ENCODE measurements at places on chromosomes 5 and 9.
A peak's percentile ranks its signal among the peaks of the same experiment; 100 is the strongest.

DNA sequence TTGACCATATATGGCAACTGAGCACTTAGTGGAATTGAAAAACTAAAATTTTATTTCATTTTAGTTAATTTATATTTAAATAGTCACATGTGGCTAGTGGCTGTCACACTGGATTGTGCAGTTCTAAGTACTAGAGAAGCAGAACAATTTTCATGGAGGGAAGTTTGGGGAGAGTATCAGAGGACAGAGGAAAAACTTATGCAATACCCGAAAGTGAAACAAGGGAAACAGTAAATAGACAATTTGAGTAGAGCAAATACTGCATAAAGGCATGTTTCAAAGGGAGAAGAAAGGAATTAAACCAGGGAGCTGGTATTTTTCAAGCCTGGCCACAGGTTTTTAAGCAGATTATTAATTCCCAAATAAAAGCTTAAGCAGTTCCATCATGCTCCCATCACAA, 590.5 kb upstream of the RORB start:
- DNase-seq, result no peak

DNA sequence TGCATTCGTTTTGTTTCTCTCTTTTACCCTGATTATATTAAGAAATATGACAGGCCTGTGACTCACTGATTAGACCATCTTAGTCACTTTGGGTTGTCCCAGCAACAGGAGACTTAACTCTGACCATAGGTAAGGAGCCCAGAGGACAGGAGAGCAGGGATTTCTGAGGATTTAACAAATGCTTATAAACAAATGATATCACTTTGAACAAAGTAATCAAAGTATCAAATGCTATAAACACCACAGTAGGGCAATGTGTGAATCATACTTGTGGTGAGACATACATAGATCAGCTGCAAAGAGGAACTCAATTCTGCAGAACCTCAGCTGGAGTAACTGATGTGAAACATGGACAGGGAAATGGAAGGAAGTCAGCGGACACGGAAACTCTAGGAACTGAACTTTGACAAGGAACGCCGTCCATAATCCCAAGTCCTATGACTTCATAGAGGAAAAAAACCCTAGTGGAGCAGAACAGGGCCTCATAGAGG, 190.6 kb upstream of the MSX2 start:
- DNase-seq, result no peak

- no peak for DNase-seq
These were observed 274.0 kb downstream of the NSG2 start for GRCh38 chr5:174319551-174319950.

DNA sequence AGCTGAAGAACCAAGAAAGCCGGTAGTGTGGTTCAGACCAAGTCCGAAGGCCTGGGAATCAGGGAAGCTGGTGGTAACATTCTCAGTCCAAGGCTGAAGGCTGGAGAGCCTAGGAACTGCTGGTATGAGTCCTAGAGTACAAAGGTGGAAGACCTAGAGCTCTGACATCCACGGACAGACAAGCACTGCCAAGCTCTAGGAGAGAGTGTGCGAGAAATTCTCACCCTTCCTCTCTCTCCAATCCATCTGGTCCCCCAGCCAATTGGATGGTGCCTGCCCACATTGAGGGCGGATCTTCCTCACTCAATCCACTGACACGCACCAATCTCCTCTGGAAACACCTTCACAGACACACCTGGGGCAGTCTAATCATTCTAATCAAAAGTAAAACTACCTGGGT, 19.7 kb upstream of the ADAMTS19 start:
- DNase-seq, result no peak

GRCh38 chr5:53151713-53152458, 42.3 kb upstream of the MOCS2 start:
- no peak for DNase-seq

DNA sequence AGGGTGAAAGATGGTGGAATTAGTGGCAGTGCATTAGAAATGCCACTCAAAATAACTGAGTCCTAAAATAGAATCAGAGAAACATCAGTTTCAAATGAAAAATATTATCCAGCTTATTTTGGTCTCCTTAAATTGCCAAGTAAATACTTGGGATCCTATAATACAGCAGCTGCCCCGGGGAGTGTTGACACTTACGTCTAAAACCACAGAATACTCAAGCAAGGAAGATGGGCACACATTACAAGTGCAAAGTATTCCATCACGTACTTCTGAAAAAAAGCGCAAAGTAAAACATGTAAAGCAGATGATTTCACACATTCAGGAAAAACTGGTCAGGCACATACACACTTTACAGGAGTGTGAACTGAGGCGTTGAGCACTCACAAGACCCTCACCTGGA, 2.4 kb upstream of the ARHGEF37 start:
- DNase-seq, result no peak

DNA sequence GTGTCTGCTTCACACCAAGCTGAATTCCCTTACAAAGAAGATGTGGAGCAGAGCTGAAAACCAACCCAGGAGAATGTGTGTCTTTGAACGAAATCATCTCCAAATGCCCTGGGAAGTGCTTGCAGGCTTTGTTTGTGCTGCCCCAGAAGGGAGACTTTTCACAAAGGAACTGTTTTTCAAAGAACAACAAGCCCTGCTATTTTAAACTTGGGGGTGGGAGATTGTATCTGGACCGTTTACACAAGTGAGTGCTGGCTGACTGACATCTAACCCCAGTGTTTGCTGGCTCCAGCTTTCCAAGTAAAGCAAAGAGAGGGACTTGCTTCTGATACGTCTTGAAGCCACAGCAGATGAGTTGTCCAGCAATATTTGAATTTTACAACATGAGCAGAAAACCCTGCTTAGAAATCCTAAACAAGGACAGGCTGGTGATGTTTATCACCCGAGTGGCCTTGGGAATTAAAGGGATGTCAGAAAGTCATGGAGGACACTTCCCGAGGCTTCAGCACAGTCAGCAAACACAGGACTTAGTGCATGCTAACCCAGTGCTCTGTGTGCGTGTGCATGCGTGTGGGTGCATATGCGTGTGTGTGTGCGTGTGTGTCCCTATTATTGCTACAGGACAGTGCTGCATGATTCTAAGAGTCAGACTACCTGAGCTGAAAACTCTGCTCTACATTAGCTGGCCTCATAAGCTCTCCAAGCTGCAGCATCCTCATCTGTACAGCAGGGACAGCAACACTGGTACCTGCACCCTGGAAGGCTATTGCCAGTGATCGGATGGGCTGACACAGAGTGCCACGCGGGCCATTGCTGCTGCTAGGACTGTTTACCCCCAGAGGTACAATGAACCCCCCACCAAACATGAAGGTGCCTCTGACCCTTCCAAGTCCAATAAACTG, 1.4 kb downstream of the ADAMTS12 start:
- no peak for DNase-seq

GRCh38 chr9:76897804-76898525, 7.9 kb downstream of the PRUNE2 start:
- peak; percentile 68 for DNase-seq

GRCh38 chr5:156893517-156893916, 43.4 kb downstream of the PPP1R2B start:
- no peak for DNase-seq

DNA sequence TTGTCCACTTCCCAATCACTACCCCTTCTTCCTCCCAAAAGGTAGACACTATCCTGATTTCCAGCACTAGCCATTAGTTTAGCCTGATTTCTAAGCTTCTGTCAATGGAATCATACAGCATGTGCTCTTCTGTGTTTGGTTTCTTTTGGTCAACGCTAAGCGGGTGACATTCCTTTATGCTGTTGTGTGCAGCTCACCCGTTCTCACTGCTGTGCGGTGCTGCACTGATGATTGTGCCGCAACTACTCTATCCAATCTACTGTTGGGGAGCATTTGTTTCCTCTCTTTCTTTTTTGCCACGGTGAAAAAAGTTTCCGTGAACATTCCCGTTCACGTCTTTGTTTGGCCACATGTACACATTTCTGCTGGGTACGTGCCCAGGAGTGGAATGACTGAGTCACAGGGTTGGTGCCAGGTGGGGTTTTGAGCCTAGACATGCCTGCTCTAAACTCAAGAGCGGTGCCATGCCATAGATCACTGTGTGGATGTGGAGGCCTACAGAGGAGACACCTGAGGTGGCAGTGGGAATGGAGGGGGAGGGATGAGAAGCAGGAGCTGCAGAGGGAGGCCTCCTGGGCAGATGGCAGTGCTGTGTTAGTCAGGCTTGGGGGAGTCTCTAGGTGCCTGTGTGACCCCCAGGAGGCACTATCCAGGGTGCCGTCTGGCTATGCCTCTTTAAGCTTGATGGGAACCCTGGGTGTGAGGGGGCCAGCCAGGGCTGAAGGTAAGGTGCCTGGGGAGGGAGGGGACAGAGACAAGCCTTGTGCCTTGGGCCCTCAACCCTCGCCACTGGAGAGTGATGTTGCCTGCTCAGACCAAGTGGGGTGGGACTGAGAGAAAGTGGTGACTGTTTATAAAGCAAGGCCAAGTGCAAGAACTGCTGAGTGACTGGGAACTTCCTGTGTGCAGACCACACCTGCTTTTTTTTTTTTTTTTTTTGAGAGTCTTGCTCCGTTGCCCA, 11.4 kb upstream of the ANKRD33B start:
- no peak for DNase-seq

DNA sequence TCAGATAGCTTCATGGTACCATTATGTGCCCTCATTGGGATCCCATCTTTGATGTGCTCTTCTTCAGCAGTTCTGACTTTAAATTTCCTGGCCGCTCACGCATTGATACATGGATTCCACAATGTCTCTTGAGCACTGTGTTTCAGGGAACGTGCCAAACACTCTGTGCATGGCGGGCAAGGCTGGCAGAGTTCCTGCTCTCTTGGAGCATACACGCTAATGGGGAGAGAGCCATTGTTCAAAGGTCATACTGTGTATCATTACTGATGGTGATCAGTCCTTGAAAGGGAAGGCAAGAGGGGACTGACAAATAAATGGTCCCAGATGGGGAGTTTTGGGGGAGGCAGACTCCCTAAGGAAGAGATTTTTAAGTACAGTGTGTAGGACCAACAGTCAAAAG, 52.3 kb downstream of the AMBP start:
- DNase-seq, result no peak

DNA sequence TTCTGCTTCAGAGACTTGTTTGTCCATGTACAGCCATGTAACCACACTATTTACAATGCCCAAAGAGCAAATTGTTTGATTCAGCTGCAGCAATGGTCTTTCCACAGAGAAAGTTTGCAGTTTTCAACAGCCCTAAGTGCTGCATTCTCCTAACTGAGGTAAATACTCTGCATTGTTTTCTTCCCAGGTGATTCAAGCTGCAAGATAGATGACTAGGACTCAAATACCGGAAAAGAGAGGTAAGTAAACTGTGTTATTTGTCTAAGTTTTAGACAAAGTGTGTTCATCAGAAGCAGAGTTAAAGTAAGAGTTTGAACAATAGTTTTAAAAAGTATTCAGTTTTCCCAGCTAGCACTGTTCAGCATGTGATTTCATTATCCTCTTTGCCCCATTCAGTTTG, 1046.7 kb upstream of the C9orf72 start:
- no peak for DNase-seq

DNA sequence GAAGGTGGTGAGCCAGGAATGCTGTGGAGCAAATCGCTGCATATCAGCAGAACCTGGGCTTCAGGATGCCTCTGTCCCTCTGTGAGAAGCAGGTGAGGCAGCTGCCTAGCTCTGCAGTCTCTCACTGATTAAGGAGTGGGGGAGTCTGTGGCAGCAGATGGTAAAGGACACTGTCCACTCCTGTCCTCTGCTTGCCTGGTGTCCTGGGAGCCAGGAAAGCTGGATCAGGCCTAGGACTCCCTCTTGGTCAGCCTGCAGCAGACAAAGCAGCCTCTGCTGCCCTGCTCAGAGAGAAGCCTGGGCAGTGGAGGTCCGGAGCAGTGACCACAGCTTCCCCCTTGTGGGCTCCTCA, 214.7 kb downstream of the HSPA4 start:
- DNase-seq, result no peak

DNA sequence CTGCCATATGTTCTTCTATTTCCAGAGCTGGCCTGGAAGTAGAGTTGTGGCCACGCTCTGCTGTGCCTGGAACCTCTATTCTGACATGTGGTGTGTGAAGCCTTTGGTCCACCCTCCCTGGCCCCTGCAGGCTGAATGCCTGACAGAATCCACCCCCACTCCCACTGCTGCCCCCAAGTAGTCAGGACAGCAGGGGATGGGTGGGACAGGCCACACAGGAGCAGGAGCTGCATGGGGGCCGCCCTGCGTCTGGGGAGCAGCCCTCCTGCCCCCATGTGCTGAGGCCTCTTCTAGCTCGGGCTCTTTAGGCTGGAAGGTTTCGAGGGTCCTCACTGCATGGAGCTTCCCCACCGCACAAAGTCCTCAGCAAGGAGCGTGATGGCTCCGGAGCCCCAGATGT, 32.6 kb upstream of the IRX4 start:
- DNase-seq, result no peak

- no peak for DNase-seq
These were observed 185.0 kb upstream of the ELL2 start for GRCh38 chr5:96146675-96147074.

GRCh38 chr5:82942083-82942881, 134.9 kb downstream of the TMEM167A start:
- no peak for DNase-seq

- DNase-seq, result no peak
These were observed 993.0 kb downstream of the MAT2B start for GRCh38 chr5:164498438-164498837.

DNA sequence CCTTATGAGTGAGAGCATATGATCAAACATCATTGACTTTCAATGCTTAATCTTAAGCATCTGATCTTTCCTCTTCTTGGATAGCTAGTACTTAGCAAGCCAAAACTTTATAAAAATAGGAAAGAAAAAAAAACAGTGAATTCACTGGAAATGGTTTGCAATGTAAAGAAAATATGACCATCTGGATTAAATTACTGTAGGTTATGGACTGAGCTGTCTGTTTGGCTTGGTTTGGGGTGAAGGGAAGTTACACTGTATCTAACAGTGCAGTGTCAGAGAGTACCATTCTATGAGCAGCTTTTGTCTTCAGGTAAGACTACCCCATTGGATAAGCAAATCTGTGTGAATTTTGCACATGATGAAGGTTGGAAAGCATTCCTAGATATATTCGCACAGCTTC, 151.4 kb downstream of the TLE1 start:
- DNase-seq, result no peak

DNA sequence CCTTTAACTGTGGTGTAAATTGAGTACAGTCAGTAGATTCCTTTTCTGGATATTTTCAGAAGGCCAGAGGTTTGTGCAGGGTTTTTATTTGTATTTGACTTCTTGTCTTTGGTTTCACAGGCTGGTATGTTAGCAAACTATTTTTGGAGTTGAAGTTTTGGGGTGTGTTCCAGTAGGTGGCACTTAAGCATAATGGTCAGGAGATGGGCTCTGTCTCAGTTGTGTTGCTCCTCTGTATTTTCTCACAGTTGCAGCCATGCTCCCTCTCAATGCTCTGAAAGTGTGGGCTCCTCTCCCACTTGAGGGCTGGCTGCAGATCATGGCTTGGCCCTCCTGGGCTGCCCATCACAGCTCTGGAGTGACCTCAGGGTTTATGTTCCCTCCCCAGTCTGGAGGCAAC, 267.0 kb upstream of the PCSK5 start:
- no peak for DNase-seq

DNA sequence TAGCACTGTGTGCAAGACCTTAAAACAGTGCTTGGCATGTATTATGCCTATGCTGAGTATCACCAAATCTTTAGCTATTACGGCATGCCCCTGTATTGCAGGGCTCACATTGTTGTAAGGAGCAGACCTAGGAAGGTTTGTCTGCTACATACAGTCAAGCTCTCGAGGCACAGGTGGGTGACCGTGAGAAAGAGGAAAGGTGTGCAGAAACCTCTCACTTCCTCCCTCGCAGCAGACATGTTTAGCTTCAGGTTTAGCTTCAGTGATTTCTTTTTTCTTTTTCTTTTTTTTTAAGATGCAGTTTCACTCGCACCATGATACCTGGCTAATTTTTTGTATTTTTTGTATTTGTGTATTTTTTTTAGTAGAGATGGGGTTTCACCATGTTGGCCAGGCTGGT, 275.8 kb upstream of the RIOK2 start:
- DNase-seq, result no peak

- no peak for DNase-seq
These were observed 4.5 kb downstream of the DAP start for GRCh38 chr5:10756549-10756948.

Measured in LNCaP clone FGC (cell line).